ENCODE measurements at places on chromosomes 2 and 18.

DNA sequence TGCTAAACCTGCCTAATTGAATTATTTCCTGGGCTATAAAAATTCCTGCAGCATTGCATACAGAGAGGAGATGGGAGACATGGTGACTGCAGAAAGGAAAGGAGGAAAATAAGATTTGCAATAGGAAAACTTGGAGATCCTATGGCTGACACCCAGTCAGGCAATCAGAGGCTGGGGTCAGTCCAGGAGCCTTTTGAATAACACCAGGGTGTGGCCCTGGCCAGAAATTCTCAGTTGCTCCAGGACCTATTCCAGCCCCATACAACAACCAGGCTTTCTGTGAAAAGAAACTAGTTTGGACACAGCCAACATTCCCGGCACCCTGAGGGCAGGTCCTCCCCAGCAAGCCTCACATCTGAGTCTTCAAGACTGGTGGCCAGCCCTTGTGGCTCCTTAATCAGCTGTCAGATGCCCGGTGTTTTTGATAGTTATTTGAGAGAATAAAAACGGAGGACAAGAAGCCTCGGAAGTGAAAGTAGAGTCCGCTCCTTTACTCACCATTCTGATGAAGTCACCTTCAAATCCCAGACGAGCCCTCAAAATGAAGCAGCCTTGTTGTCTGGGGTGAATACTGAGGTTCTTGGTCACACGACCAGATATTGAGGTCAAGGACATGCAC lies 31.1 kb upstream of the GMCL1 start:
- DNase-seq, result no peak

GRCh38 chr2:151264157-151264825 lies 2.6 kb upstream of the RBM43 start:
- DNase-seq, result no peak

DNA sequence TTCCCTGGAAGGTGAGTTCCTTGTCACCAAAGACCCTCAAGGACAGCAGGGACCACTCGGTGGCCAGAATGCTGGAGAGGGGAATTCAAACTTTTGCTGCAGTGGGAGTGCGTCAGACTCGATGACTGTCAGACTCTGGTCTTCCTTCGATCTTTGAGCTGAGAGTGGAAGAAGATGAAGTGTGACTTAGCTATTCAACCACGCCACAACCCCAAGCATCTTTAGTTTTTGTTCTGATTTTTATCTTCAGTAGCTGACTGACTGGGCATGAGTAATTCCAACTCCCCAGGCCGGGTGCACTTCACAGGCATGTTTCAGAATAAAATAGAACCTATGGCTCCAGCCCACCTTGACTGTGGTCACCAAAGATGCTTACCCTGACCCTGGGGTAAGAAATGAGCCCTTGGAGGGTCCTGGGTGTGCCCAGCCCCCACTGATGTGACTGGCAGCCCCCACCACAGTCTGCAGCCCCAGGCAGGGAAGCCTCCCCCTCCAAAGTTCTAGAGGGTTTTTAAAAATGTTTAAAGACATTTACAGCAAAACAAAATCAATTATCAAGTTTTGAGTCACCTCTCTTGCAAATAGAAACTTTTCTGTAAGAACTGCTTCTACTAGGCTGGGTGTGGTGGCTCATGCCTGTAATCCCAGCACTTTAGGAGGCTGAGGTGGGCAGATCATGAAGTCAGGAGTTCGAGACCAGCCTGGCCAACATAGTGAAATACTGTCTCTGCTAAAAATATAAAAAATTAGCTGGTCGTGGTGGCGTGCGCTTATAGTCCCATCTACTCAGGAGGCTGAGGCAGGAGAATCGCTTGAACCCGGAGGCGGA lies 24.9 kb upstream of the YWHAQ start:
- no peak for DNase-seq

GRCh38 chr18:395456-396250 lies 104.8 kb downstream of the COLEC12 start:
- DNase-seq, result no peak

- no peak for DNase-seq
Observed at GRCh38 chr2:16479721-16480120, 185.9 kb downstream of the CYRIA start.

DNA sequence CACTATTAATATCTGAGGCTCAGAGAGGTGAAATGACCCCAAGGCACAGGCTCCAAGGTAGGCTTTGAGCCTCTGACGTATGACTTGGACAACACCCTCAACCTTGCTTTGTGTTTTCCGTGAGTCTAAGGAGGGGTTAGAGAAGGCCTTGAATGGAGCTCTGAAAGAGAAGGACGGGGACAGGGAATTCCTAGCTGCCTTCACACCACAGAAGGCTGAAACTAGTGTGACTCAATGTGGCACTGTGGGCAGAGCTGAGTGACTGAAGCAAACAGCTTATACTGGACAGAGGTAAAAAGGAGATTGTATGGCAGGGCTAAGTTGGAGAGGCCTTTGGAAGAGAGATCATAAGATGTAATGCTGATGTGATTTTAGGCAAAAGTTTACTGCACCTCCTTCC lies 3.5 kb upstream of the NCK2 start:
- DNase-seq, result no peak

DNA sequence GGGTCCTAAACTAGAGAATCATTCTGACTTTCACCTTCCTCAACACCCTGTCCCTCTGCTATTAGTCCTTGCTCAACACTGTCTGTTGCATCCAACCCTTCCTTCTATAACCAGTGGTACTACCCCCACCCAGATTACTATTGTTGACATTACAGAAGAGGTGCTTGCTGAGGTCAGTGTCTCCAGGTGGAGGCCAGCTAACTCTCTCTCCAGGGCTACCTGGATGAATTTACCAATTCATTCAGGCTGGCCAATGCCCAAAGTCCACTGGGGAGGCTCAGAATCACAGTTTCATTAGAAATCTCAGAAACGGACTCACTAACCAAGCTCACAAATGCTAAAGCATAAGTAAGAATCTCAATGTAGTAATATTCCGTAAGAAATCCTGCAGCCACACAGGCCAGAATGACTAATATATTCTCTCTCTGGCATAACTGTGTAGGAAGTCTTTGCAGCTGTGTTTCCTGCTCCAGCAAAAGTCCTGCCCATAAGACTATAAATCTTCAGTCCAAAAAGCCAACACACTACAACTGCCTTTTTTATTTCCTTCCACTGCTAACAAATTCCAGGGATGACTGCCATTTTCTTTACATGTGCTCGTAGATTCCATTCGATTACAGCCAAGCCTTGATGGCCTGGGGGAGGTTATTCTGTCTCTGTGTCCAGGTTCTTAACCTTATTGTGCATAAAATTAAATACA lies 10.0 kb upstream of the TTR start:
- DNase-seq, result no peak

DNA sequence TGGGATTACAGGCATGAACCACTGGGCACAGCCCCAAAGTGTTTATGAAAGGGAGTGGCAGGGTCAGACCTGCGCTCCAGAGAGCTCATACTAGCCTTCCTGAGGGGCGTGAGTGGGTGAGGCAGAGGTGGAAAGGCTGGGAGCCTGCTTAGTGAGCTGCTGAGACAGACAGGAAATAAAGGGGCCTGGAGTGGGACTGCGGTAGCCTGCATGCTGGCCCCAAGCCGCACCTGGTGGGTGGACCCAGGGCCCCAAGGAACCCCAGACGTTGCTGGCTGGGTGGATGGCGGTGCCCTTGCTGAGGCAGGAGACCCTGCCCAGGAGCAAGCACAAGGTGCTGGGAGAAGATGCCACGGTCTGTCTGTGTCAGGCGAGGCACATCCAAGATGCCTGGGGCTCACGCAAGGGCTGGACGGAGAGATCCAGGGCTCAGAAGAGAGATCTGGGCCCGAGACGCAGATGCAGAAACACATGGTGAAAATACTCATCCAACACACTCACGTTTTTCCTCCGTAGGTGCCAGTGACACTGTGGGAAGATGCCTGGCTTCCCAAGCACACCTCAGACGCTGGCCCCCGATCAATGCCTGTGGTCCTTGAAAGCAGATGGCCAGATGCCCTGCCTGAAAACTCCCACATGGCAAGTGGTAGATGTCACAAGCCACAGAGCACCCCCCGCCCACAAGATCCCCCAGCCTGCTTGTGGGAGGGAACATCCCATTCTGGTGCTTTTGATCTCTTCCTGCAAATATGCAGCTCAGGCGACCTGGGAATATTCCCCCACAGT lies 151.1 kb downstream of the GLI2 start:
- no peak for DNase-seq

DNA sequence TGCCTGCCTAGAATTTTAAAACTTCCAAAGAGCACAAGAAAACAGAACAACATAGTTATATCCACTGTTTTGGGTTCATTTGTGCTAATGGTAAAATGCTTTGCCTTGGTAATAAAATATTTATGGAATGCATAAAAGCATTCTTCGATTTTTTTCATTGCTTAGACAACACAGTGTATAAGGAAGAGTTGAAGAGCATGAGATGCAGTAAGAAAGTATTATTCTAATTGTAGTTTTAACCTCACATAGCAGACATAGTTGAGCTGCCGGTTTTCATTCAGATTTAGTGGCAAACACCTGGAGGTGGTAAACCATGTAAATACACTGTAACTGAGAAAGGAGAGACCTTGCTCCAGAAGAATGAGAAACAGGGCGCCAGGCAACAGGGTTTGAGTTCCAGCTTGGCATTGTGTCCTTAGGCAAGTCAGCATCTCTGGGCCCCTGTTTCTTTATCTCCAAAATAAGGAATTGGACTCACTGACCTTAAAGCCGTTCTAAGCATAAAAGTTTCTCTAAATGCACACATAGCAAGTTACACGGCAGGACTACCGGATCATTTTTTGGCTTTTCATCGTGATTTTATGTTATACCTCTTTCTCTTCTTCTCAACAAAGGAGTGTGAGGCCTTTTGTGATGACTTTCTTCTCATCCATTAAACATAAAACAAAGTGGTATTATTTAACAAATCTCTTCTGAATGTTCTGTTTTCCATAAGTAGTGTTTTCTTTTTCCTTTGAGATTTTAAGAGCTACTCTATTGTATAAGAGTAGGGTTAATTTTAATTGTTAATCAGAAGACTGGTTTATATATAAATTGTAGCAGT lies 7.9 kb downstream of the UGP2 start:
- DNase-seq, result no peak

DNA sequence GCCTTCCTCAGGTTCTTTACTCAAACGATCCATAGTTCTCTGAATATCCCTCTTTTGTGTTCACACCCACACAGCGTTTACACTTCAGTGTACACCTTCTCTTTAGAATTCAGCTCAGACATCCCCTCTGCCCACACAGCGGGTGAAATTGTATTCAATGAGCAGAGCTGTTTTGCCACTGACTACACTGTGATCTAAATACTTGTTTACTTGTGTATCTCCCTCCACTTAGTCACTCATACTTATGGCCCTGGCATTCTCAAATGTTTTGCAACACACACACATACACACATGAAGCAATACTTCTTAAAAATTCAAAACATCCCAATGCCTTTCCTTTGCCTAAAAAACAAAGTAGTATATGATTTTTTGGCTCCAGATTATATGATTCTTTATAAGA lies 297.1 kb downstream of the TMX3 start:
- no peak for DNase-seq

DNA sequence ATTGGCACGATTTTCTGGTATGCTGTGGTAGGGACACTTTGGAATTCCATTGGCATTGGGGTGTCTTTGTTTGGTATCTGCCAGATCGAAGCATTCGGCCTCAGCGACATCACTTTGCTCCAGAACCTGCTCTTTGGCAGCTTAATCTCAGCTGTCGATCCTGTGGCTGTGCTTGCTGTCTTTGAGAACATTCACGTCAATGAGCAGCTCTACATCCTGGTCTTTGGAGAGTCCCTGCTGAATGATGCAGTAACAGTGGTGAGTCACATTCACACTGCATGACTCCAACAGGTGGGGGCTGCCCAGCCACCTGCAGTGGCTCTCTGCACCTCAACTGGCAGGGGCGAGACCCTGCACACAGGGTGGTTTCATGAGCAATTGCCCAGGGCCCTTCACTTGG lies 38.4 kb downstream of the SLC9A2 start:
- DNase-seq, result no peak

- DNase-seq, result no peak
Observed at GRCh38 chr2:2014251-2014771, 270.0 kb upstream of the PXDN start.

GRCh38 chr2:23211987-23212583 lies 172.9 kb upstream of the KLHL29 start:
- DNase-seq, result no peak

DNA sequence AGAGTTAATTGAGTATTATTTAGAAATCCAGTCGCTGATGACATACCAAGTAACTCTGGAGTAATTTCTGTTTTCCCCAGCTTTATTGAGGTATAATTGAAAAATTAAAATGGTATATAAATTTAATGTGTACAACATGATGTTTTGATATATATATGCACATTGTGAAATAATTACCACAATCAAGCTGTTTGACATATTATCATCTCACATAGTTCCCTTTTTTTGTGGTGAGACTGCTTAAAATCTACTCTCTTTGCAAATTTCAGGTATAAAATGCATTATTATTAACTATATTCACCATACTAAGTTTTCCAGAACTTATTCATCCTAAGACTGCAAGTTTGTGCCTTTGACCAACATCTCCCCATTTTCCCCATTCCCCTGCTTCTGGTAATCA lies 25.0 kb upstream of the SPAG16 start:
- DNase-seq, result no peak

GRCh38 chr2:54503192-54503591 lies 47.1 kb downstream of the SPTBN1 start:
- no peak for DNase-seq

DNA sequence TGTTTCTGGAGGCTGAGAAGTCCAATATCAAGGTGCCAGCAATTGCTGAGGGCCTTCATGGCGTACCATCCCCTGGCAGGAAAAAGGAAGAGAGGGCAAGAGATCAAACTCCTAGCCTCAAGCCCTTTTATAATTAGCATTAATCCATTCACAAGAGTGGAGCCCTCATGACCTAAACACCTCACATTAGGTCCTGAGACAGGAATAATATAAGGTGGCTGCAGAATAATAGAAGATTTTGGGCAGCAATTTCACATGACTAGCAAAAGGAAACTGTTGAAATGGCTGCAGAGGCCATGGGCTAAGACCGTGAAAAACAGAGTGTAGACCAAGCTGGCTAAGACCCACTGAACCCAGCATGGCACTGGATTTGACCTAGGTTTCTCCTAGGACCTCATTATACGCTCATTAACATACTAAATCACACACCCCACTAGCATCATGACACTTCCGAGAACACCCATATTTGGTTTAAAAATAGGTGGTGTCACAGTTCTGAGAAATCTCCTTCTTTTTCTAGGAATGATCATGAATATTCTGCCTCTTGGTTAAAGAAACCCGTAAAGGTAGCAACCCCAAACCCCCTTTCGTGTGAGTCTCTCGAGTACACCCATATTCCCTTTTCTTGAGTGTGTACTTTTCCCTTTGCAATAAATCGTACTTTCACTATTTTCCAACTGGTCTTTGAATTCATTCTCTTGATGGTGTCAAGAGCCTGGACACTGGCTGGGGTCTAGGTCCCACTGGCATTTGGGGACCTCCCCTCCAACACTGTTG lies 3.1 kb upstream of the MYCN start:
- DNase-seq, result no peak

- no peak for DNase-seq
Observed at GRCh38 chr2:192585418-192585817, 390.7 kb upstream of the TMEFF2 start.
